ENCODE measurements at places on chromosomes 6 and 20.

GRCh38 chr6:169189182-169189581 lies 64.5 kb downstream of the THBS2 start:
- no peak for DNase-seq

DNA sequence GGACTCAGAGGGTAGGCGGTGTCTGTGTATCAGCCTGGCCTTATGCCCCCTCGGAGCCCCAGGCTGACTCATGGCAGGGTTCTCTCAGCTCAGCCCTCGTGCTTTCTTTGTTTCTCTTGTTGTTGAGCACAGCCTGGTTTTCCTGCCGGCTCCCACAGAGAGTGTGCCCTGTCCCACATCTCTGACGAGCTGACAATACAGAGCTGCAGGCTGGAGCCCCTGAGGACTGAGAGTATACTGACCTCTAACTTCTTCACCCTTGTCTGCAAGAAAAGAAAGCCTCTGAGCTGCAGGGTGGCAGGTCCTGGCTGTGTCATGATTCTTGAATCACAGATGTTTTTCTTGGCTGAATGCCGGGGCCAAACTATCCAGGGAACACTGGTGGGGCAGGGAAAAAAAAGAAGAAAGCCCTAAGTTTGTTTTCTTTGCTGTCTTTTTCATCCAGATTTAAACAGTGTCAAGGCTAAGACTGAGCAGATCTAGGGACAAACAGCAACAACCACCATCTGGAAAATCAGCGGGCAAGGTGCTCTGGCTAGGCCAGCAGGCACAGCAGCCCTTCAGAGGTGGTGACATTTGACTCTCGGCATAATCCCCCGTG lies 63.3 kb upstream of the ZNF133 start:
- peak; percentile 73 for DNase-seq

DNA sequence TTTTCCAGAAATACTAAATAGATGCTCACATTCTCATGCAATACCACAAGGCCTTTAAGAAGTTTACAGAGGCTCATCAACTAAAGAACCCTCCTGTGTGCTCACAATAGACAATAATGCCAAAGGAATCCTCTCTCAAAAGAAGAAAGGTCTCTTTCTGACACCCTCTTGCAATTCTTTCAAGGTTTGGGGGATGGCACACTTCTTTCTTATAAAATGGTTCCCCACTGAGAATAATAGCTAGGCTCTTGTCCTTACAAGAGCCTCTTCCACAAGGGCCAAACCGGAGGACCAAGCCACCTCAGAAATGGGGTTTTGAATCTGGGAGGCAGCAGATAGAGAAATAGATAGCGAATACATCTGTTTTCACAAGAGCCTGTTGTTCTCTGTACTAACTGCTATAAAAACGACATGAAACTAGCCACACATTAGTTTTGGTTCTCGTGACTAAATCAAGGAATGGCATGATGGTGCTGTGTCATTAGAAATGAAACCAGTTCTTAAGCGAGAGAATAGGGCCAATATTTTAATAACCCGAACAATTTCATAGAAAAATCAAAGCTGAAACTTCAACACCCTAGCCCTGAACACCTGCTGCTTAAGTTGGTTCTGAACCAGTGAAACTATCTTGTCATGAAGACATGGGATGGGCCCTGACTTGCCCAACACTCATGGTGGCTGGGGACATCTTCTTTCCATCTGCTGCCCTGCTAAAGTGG lies 81.1 kb downstream of the PRDM1 start:
- peak; percentile 68 for DNase-seq

GRCh38 chr20:16444057-16444777 lies 129.0 kb downstream of the KIF16B start:
- DNase-seq = no peak

DNA sequence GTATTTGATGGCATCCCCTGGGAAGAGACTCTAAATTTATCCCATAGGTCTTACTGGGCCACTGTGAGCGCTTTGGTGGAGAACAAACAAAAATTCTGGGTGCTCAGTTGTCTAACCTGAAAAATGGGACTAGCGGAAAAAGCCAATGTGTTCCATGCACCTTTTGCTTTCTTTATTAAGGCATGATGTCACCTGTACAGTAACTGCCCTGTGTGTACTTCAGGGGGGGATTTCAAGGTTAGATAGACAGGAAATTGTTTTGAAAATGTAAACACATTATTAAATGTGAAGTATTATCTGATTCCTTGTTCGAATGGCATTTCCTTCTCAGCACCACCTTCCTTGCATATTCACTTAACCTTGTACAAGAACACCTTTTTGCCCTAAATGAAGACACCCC lies 1.2 kb upstream of the EDN1 start:
- no peak for DNase-seq

DNA sequence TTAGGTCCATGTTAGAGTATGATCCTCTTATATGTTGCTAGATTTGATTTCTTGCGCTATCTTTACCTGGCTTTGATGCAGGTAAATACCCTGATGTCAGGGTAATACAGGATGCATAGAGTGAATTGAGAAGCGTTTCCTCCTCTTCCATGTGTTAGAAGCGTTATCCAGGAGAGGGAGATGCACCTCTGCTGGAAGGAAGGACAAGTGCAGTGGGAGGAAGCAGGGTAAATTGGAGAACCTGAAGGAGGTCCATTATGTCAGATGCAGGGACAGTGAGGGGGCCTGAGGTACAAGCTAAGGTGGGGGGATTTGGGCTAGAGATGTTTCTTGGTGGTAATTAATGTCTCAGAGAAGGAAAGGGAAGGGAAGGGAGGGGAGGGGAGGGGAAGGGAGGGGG lies 7.7 kb downstream of the SHLD1 start:
- DNase-seq = no peak

DNA sequence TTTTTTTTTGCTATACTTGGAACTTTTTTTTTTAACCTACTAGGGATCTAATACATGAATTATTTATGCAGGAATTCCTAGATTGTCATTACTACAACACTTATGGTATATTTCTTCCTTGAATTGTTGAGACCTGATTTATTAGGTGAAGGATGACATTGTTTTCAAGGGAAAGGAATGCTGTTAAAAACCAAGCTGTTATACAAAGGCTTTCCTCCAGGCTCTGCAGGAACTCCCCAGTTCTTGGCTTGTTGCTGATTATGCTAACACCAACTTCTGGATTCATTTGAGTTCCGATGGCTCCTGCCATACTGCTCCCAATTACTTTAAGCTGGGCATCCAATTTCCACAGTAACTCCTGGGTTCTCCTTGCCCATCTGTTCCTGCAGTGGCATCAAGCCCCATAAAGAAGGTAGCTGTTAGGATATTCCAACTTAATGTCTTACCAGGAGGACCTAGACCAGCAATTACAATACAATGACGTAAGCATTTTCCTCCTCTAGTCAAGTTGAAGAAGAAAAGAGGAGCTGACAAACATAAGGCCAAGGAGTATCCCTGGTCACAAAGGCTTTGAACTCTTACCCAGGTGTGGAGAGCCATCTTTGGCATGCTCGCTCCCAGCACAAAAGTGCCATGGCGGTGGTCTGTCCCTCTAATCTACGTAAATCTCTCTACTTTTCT lies 215.9 kb upstream of the AGPAT4 start:
- no peak for DNase-seq

DNA sequence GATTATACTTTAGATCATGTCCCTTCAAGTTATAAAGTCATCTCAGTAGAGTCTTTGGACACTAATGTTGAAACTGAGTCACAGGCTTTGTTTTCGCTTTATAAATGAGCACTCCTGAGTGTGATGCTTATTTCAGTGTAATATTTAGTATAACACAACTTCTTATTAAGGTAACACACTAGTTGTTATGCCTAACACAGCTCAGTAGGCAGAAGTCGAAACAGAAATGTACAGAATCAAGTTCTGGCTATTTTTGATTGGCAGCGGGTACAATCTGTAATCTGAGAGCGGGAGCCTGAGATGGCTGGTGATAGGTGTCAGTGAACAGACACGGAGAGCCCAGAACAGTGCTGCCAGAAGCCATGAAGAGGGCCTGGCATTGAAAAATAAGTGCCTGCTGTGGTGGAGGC lies 11.4 kb downstream of the HECA start:
- no peak for DNase-seq

GRCh38 chr6:12578097-12578496 lies 138.5 kb upstream of the PHACTR1 start:
- no peak for DNase-seq

- DNase-seq = no peak
These were observed 214.4 kb downstream of the RNF144B start for GRCh38 chr6:18601516-18602020.

DNA sequence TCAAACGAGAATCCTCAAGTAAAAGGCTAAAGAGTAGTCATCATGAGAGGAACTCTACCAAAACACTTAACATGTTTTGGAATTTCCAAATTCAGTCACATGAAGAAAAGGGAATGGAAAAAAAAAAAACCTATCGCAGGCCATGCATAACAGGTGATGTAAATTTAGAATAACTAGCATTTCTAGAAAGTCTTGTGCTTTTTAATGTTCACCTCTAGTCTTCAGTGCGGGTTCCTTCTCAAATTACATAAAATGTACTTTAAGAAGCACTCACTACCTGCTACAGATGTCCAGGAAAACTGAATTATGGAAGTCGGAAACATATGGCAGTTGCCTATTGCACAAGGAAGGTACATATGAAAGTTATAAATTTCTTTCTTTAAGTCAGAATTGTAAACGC lies 6.1 kb upstream of the TBX18 start:
- DNase-seq = no peak

DNA sequence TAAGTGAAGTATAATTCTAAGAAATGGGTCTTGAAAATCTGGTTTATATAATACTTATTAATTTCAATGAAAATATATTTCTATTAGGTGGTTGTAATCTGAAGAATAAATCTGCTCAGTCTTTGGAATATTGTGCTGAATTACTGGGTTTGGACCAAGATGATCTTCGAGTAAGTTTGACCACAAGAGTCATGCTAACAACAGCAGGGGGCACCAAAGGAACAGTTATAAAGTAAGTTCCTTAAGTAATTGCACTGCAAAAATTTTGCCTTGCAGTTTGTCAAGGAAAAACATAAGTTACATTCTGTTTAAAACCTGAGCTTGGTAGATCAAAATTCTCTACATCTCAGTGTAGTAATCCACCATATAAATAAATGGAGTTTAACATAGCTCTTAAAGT lies 106.0 kb downstream of the MYO6 start:
- DNase-seq = peak; percentile 78

- no peak for DNase-seq
These were observed 135.3 kb upstream of the BMP2 start for GRCh38 chr20:6632187-6632586.

GRCh38 chr6:44831002-44831610 lies 443.6 kb downstream of the CDC5L start:
- DNase-seq = peak; percentile 43

DNA sequence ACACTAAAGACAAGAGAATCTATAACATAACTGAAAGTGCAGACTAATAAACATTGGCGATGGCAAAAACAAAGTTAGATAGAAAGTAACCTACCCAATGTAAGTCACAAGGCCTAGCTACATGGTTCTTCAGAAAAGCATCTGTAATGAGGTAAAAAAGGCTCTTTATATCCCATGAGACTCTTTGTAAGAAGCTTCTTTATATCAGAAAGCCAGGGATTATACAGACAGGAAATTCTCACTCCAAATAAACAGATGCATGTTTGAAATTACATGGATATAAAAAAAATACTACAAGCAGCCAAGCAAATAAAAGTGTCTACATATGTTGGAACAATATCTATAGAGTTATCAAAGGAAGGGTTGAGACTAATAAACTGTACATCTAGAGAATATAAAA lies 284.9 kb upstream of the NRSN1 start:
- DNase-seq = no peak

- DNase-seq = no peak
These were observed 17.1 kb downstream of the SULF2 start for GRCh38 chr20:47768016-47768824.

GRCh38 chr6:9095729-9096128 lies 660.4 kb upstream of the SLC35B3 start:
- DNase-seq = peak; percentile 71

GRCh38 chr6:137736048-137736818 lies 130.8 kb upstream of the TNFAIP3 start:
- DNase-seq = no peak

- no peak for DNase-seq
These were observed 35.1 kb upstream of the FAM83C start for GRCh38 chr20:35327074-35327976.

GRCh38 chr6:10426781-10427279 lies 12.0 kb upstream of the TFAP2A start:
- DNase-seq = no peak

GRCh38 chr6:147802459-147802858 lies 294.0 kb downstream of the SAMD5 start:
- DNase-seq = no peak

- peak; percentile 74 for DNase-seq
These were observed 122.6 kb upstream of the MCHR2 start for GRCh38 chr6:100116411-100117194.

DNA sequence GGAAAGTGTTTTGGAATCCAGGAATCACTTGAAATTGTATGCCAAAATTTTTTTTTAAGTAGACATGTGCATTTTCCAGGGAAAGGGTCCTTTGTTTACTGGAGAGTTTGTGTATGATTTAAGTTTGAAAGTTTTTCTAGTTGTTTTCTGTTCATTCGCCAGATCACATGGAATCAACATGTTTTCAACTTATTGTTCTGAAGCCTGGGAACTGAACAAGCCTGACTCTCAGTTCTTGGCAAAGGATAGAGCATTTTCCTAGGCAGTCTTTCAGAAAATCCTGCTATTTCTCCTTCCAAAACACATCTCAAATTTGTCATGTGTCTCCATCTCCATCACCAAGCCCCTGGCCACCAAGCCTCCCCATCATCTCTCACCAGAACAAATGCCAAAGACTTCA lies 374.8 kb downstream of the MAFB start:
- DNase-seq = no peak

DNA sequence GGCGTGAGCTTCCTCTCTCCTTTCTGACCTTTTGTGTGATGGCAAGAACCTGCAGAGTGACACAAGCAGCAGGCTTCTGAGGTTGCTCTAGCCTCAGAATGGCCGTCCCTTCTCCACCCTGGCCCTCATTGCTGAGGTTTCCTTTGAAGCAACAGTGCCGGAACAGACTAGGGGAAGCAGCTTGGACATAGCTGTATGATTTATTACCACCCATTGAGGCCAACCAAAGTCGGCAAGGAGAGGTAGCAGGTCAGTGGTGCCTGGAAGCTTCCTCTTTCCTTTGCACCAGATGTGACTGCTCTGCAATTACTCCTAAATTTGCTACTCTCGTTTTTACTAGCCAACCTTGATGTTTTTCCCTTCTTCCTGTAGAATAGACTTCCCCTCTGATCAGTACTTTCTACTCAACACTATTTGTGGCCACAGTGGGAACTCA lies 31.4 kb downstream of the PTPN1 start:
- no peak for DNase-seq

GRCh38 chr6:49551078-49551865 lies 804 bp downstream of the C6orf141 start:
- peak; percentile 90 for DNase-seq

- no peak for DNase-seq
These were observed 168.9 kb downstream of the ATXN1 start for GRCh38 chr6:16592223-16592911.

DNA sequence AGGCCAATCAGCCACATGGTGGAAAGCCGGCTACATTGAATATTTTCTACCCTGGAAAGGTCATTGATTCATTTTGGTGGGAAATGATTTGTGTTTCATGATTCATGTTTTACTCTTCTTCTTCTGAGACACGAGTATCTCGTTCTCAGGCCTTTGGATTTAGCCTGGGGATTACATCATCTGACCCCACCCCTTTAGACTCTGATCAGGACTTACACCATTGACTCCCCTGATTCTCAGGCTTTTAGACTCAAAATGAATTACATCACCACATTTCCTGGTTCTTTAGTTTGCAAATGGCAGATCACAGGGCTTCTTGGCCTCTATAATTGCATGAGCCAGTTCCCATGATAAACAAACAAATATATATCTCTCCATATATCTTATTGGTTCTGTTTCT lies 228.8 kb downstream of the ADGRG6 start:
- DNase-seq = no peak

- no peak for DNase-seq
These were observed 33.4 kb downstream of the HSF2 start for GRCh38 chr6:122432816-122433215.

Measured in neural progenitor cell (in vitro differentiated cells).